ENCODE measurements at places on chromosomes 6 and 20. TPM values are rescaled to one million over a fixed set of nuclear protein-coding genes. Genes with fewer than 3 reads are reported as not detected.

- H3K36me3 ChIP-seq = no peaks in the 10 kb centered on the region
- DNase-seq = no peak
- H3K4me1 ChIP-seq = peaks cover 7% of the 10 kb centered on the region
Observed at GRCh38 chr6:31272836-31273626, 1.1 kb upstream of the HLA-C start.

DNA sequence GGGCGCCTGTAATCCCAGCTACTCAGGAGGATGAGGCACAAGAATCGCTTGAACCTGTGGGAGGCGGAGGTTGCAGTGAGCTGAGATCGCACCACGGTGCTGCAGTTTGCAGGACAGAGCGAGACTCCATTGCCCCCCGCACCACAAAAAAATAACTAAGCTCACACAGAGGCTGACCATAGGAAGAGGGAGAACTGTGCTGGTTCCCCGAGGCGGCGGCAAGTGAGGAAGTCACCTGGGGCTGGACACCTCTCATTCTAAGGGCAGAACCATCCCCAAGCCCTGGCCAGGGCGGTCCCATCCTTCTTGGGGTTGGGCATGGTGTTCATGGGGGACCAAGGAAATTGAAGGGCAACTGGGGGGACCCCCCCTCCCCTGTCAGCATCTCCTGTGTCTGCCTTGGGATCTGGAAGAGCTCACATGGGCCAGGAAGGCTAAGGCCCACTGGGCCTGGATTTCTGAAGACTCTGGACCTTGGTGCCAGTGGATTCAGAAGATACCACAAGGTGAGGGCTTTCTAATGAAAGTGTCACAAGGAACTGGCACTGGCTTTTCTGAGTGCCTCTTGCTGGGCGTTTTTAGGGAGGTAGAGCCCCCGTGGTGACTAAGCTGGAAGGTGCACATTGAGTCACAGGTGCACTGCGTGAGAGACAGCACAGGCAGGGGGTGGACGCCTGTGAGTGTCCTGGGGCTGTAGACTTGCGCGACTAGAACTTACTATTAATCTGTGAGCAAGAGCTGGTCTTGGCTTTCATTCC, 11.5 kb downstream of the IRF4 start:
- no peak for DNase-seq
- H3K4me1 ChIP-seq = peaks cover 5% of the 10 kb centered on the region
- no peak overlapping the region for H3K4me3 ChIP-seq
- H3K27me3 ChIP-seq = peaks cover 28% of the 10 kb centered on the region
- no peaks in the 10 kb centered on the region for H3K36me3 ChIP-seq

DNA sequence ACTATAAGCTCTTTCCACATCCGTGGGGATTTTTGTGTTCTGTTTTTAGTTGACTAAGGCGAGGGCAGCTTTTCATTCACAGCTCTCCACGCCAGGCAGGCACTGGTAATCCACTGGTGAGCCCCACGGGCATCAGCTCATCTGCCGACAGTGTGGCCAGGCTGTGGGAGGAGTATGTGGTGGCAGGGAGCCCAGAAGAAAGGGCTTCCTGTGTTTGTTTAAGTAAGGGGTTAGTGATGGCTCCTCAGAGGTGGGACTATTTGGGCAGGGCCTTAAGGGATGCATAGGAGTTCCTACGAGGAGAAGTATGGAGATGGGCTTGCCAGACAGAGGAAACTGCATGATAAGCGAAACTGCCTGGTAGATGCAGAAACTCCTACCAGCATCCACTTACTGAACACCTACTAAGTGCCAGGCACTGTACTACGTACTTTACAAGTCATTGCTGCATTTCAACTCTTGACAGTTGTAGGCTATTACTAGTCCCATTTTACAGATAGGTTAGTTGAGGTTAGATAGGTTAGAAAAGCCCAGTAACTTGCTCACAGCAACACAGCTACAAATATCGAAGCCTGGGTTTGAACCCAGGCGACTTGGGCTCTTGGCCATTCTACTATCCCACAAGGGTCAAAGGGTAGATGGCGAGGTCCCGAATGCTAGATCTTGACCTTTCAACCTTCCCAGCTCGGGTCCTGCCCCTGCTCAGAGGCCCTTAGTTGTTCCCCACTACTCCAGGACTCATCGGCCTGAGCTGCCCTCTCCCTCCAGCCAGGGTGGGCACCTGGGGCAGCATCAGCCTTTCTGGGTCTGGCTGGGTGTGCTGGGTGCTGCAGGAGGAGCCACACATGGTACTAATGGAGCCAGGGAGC, 55.1 kb downstream of the CEBPB start:
- no peak for DNase-seq
- peaks cover 80% of the 10 kb centered on the region for H3K4me1 ChIP-seq
- H3K36me3 ChIP-seq = no peaks in the 10 kb centered on the region
- no peak overlapping the region for H3K4me3 ChIP-seq

MEI4 gene
- total RNA-seq = not detected

DNA sequence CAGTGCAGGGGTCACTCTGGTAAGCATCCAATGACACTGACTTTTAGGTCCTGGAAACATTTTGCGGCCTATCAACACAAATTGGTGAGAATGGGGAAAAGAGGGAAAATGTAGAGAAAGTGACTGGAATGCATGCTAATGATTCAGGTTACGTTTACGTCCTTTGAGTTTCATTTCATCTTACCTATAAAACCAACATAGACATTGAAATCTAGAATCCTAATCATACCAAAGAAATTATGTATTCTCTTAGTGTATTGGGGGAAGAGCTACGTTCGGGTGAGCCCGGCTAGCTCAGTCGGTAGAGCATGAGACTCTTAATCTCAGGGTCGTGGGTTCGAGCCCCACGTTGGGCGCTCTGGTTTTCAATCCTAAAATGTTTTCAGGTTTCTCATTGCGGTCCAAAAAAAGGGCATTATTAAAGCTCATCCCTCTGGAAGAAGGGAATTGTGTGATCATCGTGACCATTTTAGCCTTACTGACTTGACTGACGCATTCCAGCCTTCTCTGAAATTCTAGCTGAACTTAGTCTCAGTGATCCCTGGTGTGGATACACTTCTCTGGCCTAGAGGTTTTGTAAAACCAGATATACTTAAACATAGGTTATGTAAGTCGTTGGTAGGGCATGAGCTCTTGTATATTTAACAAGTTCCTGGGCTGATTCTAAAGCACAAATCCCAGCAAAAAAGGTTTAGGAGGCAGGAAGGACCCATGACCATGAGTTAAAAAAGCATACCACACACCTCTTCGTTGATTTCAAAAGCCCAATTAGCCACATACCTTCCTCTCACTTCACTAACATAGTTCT, 18.3 kb downstream of the HMGN4 start:
- H3K4me3 ChIP-seq = no peak overlapping the region
- H3K27ac ChIP-seq = no peak overlapping the region
- no peaks in the 10 kb centered on the region for H3K36me3 ChIP-seq
- peaks cover 22% of the 10 kb centered on the region for H3K4me1 ChIP-seq
- no peaks in the 10 kb centered on the region for H3K27me3 ChIP-seq
- no peak for DNase-seq

DNA sequence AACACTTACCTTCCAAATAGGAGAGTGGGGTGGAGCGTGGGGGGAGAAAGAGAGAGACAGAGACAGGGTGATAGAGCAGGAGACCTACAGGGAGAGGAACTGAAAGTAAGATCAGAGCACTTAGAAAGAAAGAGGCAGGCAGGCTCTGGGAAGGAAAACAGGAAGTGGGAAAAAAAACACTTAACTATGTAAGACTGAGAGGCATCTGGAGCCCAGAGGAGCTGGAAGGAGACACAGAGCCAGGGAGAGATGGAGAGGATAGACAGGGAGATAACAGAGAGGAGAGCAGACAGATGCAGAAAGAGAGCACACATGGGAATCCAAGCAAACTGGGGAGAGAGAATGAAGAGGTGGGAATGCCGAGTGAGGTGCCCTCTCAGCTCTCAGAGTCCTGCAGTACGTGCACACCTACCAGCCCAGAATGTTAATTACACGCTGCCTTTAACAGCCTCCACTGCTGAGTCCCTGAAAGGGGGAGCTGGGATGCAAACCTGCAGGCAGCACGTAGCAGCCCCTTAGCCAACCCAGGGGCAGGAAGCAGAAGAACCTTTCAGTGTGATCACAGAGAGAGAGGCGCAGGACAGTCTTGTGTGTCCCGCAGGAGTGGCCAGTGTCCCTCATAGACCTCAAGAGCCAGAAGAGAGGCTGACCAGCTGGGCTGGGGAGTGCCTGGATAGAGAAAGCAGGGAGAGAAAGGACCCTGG, 132.7 kb upstream of the LRFN2 start:
- H3K27ac ChIP-seq = no peak overlapping the region
- no peak for DNase-seq
- H3K4me1 ChIP-seq = peaks cover 13% of the 10 kb centered on the region
- no peaks in the 10 kb centered on the region for H3K36me3 ChIP-seq

DNA sequence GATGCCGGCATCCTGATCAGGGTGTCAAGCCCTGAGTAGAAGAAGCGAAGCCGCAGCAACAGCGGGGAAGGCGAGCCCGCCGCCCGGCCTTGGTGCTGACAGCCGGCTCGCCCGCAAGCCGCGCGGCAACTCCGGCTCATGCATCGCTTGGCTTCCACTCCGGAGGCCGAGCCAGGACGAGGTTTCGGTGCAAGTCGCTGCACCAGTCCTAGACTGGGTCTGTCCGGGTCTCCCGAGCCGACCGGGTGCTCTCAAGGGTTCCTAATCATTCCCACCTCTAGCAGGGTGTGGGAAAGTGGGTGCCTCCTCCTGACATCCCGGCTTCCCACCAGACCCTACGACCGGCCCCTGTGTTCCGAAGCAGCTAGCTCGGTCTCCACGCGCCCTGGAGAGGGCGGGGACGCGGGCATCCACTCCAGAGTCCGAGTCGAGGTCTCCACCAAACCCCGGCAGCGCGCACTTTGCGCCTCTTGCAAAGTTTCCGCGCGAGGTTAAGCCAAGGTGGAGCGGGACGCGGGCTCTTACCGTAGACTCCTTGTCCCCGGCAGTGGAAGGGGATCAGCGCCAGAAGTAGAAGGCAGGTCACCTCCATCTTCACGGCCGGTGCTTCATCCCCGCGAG, 1.4 kb downstream of the MDGA1 start:
- H3K27me3 ChIP-seq = peaks cover 60% of the 10 kb centered on the region
- peak overlapping the region; percentile 65 for H3K4me3 ChIP-seq
- peaks cover 46% of the 10 kb centered on the region for H3K4me1 ChIP-seq
- DNase-seq = no peak
- no peak overlapping the region for H3K27ac ChIP-seq

F13A1 gene
- 22.8 TPM for total RNA-seq

GRCh38 chr6:82589509-82590206, 226.0 kb downstream of the TPBG start:
- no peaks in the 10 kb centered on the region for H3K27me3 ChIP-seq
- H3K4me3 ChIP-seq = no peak overlapping the region
- H3K4me1 ChIP-seq = no peaks in the 10 kb centered on the region
- H3K27ac ChIP-seq = no peak overlapping the region
- no peak for DNase-seq

- no peak for DNase-seq
- H3K27me3 ChIP-seq = peaks cover 27% of the 10 kb centered on the region
- no peak overlapping the region for H3K27ac ChIP-seq
- no peaks in the 10 kb centered on the region for H3K36me3 ChIP-seq
- H3K4me1 ChIP-seq = no peaks in the 10 kb centered on the region
Observed at GRCh38 chr6:7777074-7777473, 51.2 kb downstream of the BMP6 start.

LPIN3 gene
- 77.8 TPM for total RNA-seq

- no peaks in the 10 kb centered on the region for H3K27me3 ChIP-seq
- peak overlapping the region; percentile 59 for H3K27ac ChIP-seq
- no peaks in the 10 kb centered on the region for H3K36me3 ChIP-seq
- peak; percentile 89 for DNase-seq
Observed at GRCh38 chr20:46931699-46932098, 37.1 kb downstream of the EYA2 start.

GRCh38 chr6:112300896-112301295, 46.2 kb upstream of the RFPL4B start:
- H3K36me3 ChIP-seq = no peaks in the 10 kb centered on the region
- no peak for DNase-seq
- H3K4me3 ChIP-seq = no peak overlapping the region
- H3K27ac ChIP-seq = no peak overlapping the region

- no peaks in the 10 kb centered on the region for H3K36me3 ChIP-seq
- H3K4me3 ChIP-seq = no peak overlapping the region
- H3K27ac ChIP-seq = no peak overlapping the region
Observed at GRCh38 chr6:111210194-111210728, 123.0 kb downstream of the SLC16A10 start.

- H3K4me3 ChIP-seq = no peak overlapping the region
- H3K27ac ChIP-seq = no peak overlapping the region
- no peak for DNase-seq
- H3K36me3 ChIP-seq = no peaks in the 10 kb centered on the region
Observed at GRCh38 chr6:15017261-15017660, 228.6 kb upstream of the JARID2 start.

- DNase-seq = peak; percentile 46
- H3K4me1 ChIP-seq = peaks cover 8% of the 10 kb centered on the region
- peaks cover 8% of the 10 kb centered on the region for H3K27me3 ChIP-seq
- no peaks in the 10 kb centered on the region for H3K36me3 ChIP-seq
- no peak overlapping the region for H3K27ac ChIP-seq
Observed at GRCh38 chr20:23587631-23588030, 18.1 kb downstream of the CST9 start.

- DNase-seq = no peak
- no peaks in the 10 kb centered on the region for H3K36me3 ChIP-seq
- no peaks in the 10 kb centered on the region for H3K4me1 ChIP-seq
- peaks cover 3% of the 10 kb centered on the region for H3K27me3 ChIP-seq
- H3K4me3 ChIP-seq = no peak overlapping the region
- no peak overlapping the region for H3K27ac ChIP-seq
Observed at GRCh38 chr6:24229696-24230405, 103.8 kb downstream of the NRSN1 start.

HDGFL1 gene
- not detected for total RNA-seq

CCN6 gene
- 0.25 TPM for total RNA-seq

SRSF3 gene
- total RNA-seq = 171 TPM

All from suprapubic skin (tissue), 4 donors.